Prostate gland (tissue), 2 donors: ENCODE measurements at places on chromosomes 11 and 22. TPM values are rescaled to one million over a fixed set of nuclear protein-coding genes. Genes with fewer than 3 reads are reported as not detected.

DNA sequence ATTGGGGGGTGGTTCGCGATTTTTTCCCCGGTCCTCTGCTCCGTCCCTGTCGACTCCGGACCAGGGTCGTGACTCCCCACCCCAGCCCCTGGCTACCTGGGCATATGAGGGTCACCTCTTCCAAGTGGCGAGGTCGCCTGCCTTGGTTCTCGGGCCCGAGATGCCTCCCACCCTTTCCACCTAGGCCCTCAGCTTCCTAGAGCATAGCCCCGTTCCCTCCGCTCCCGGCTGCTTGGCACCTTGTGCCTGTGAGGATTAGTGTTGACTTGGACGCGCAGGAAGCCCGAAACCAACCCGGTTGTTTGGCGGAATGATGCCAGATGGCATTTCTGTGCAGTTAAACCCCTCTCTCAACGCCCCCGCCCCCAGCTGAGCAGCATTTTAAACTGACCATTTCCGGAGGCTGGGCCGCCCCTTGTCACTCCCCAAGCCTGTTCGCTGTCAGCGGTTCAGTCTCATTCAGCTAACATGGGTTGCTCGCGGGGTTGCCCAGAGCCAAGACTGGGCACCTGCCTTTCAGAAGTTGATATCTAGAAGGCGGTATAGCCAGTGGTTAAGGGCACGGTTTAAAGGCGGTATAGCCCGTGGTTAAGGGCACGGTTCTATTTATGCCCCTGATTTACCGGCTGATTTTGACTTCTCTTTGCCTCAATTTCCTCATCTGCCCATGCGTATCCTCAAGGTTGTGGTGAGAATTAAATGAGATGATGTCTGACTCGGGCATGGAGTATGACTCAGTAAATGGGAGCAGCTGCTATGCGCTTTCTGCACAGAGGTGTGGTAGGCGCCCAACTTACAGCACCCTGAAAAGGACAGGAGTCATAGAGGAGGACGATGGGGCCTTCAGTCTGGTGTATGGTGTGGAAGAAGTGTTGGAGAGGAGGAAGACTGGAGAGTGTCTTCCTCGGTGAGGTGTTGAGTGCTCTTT is 639 bp downstream of the INCENP start:
- no peaks in the 10 kb centered on the region for H3K27me3 ChIP-seq
- H3K36me3 ChIP-seq: no peaks in the 10 kb centered on the region
- peak; percentile 14 for DNase-seq
- peak overlapping the region; percentile 68 for H3K4me3 ChIP-seq
- no peaks in the 10 kb centered on the region for H3K4me1 ChIP-seq

DNA sequence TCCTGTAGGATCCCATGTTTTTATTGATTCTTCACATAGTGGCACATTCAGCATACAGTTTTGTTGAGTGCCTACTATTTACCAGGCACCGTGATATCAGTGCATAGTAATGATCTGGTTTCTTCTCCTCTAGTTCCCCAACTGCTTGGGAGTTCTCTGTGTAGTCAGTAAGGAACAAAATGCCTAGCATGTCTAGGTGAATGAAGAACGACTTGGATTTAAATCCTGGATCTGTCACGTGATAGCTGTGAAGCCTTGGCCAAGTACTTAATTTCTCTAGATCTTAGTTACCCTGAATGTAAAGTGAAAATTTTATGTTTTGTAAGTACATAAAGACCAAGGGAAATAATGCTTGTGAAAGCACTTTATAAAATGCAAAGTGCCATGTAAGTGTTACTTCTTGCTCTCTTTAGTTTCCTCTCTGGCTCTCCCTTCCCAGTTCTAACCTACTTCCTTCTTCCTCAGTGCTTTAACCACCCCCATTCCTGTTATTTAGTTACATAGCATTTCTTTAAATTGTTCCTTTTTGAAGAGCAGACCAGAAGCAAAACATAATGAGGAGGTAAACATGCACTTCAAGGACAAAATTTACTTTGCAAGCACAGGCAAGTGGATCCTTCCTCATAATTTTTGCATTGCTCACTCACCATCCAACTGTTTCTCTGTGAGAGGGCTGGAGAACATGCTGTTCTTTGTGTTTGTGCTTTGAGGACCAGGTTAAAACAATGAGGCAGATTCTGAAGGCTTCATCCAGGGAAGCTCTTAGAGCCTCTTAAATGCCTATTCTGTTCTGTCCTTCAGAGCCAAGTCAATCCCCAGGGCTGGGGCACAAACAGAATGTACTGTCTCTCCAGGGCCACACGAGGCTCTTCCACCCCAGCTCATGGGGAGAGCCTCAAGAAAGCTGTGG is 353.9 kb upstream of the TENM4 start:
- no peaks in the 10 kb centered on the region for H3K27me3 ChIP-seq
- DNase-seq: peak; percentile 54
- no peaks in the 10 kb centered on the region for H3K36me3 ChIP-seq
- H3K4me3 ChIP-seq: no peak overlapping the region
- H3K4me1 ChIP-seq: peaks cover 6% of the 10 kb centered on the region

DNA sequence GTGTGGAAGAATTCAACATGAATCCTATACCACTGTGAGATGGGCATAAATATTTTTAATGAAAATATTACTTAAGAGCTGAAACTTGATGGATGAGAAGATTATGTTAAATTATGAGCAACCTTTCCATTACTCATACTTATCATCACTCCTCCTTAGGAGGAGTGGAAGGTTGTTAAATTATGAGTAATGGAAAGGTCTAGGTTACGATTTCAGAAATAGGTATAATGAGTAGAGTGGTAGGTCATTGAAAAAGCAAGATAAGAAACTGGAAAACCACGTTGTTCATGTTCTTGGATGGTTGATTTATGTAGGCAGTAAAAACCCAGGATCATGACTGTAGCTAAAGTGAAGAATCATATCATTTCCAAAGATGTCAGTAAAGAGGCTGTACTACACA is 973.2 kb upstream of the RAG2 start:
- H3K27ac ChIP-seq: no peak overlapping the region
- no peak overlapping the region for H3K4me3 ChIP-seq
- no peaks in the 10 kb centered on the region for H3K27me3 ChIP-seq
- DNase-seq: no peak
- H3K36me3 ChIP-seq: no peaks in the 10 kb centered on the region
- no peaks in the 10 kb centered on the region for H3K4me1 ChIP-seq

DNA sequence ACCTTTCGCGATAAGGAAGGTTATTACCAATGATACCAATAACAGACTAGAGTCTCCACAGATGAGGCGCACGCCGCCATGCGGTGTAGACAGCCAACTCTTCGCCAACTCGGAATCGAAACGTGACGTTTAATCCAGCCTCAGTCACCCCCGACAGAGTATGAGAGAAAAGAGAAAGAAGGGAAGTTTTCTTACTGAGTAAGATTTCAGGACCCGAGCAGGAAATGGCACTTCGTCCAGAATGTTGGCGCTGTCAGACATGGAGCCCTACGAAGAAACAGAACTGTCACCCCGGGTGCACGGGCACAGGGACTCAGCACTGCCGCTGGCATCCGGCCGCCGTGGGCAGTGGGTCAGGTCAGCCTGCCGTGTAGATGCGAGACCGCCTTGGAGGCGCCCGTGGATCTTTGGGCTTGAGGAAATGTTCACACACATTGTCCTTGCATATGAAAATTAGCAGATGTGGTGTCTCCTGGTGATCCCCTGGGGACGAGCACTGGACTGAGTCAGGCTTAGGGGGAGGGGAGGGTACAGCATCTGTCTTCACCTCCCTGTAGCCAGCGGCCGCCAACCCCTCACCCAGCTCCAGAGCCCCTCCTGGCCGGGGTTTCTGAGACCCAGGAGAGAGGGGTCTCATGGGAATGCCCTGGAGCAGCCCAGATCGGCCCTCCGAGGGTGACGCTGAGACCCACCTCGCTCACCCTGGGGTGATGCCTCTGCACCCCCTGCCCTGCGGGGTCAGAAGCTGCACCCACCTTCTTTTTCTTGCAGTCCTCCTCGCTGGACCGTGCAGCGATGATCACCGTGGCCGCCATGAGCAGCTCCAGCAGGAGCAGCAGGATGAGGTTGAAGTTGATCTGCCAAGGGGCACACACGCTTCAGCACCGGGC is 8.3 kb downstream of the MLC1 start:
- no peak overlapping the region for H3K4me3 ChIP-seq
- H3K27me3 ChIP-seq: no peaks in the 10 kb centered on the region
- DNase-seq: no peak

DNA sequence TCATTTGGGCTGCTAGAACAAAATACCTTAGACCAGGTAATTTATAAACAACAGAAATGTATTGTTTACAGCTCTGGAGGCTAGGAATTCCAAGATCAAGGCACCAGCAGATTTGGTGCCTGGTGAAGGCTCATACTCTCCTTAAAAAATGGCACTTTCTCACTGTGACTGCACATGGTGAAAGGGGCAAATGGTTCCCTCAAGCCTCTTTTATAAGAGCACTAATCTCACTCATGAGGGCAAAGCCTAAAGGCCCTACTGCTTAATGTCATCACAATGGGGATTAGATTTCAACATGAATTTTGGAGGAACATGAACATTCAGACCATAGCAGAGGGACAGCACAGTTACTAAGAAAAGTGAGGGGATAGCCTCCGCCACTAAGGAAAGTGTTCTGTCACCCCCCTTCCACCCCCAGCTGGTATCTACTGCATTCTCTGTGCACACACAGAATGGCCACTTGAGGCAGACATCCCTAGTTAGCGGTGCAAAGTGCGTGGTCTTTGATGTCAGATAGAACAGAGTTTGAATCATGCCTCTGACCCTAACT is 47.2 kb upstream of the CEP295 start:
- H3K27ac ChIP-seq: no peak overlapping the region
- H3K36me3 ChIP-seq: no peaks in the 10 kb centered on the region
- no peaks in the 10 kb centered on the region for H3K27me3 ChIP-seq
- H3K4me3 ChIP-seq: no peak overlapping the region
- no peaks in the 10 kb centered on the region for H3K4me1 ChIP-seq

GRCh38 chr22:47281126-47282106 is 519.0 kb downstream of the TBC1D22A start:
- H3K27ac ChIP-seq: no peak overlapping the region
- H3K4me3 ChIP-seq: no peak overlapping the region
- no peaks in the 10 kb centered on the region for H3K4me1 ChIP-seq
- no peaks in the 10 kb centered on the region for H3K36me3 ChIP-seq
- no peaks in the 10 kb centered on the region for H3K27me3 ChIP-seq

MLC1 gene
- total RNA-seq: 1.1 TPM

CLMP gene
- total RNA-seq: 10.7 TPM
